T follicular helper cell (primary cell): ENCODE measurements at places on chromosomes 3 and 15.

DNA sequence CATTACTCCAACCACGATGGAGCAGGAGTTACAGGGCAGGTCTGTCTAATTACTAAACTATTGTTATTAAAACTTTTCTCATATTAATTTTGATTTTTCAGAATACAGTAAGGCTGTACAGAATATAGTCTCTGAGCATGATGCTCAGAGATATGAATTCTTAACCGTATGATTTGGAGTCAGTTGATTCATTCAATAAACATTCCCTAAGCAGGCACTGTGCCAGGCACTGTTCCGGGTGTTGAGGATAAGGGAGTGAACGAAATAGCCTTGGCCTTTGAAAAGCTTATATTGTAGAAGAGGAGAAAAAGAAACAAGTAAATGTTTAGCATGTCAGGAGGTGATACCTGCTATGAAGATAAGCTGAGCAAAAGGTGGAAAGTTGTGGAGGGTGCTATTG is 187.3 kb downstream of the KCNAB1 start:
- DNase-seq: no peak

GRCh38 chr3:55189359-55189801 is 261.5 kb upstream of the LRTM1 start:
- no peak for DNase-seq

DNA sequence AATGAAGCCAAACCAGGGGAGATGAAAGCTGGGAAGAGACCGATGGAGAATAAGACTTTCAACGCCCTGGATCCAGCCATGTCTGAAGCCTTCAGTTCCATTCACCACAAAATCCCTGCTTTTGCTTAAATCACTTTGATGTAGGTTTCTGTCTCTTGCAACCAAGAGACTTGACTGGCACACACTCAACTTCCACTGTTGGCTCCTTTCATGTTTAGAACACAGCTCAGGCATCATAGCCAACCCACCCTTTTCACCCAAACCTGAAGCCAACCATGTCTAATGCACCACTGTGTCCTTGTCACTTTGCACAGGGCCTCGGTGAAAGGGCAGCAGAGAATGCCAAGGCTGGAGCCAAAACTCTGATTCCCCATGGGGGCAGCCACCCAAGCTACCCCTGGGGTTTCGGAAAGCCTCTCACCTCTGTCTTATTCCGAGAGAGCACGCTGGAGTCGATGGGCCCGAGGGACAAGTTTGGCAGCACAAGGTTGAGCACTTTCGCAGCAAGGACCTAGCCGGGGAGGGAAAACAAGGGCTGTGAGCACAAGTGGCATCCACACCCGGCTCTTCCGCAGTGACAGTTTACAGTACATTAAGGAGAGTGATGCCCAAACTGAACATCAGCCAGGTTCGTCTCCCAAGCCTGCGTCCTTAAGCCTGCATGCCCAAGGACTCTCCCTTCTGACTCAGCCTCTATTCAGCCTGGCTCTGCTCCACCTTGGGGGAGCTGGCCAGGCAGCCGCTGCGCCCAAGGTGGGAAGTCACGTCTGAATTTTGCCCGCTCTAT is 37.6 kb downstream of the ABTB1 start:
- DNase-seq: no peak

GRCh38 chr15:57463360-57463759 is 87.1 kb downstream of the CGNL1 start:
- no peak for DNase-seq

- no peak for DNase-seq
Measured at GRCh38 chr3:71254281-71255057, 329.1 kb downstream of the FOXP1 start.

DNA sequence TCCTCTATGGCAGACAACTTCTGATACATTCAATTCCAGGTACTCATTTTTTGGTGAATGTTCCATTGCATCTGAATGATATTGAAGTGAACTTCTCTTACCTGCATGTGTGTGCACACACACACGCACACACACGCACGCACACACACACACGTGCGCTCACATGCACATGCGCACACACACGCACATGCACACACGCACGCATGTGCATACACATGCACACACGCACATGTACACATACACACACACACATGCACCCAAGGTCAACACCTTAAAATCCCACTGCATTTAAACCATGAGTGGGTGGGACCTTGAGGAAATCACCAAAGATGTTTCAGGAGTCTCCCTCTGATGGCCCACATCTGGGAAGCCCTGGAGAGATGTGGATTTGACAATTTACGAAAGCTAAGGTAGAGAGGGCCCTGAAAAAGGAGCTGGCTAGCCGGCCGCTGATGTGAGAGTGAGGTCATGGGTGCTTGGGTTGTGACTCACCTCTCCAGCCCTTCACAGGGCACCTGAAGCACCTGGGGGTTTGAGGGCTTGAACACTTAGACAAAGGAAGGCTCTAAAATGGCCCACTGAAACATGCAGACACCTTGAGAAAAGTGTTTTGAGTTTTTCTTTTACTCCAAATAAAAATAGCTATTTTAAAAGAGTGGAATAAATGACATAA is 269.1 kb upstream of the LRRFIP2 start:
- DNase-seq: no peak

GRCh38 chr3:167777356-167777755 is 41.8 kb downstream of the SERPINI1 start:
- DNase-seq: no peak

DNA sequence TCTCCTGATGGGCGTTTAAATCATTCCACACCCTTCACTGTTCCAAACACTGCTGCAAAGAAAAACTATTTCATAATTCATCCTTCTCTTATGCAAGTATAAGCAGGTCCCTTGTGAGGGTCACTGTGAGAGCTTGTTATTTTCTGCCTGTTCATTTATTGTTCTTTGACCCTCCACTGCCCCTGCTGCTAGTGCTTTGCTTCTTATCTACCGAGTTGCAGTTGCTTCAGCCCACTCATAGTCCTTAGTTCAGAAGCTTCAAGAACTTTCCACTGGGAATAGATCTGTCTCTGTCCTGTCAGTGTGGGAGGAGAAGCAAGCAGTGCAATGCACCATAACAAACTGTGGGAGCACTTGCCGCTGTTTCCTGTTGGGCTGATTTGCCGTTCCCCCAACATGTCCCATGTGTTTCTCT is 39.8 kb downstream of the RIOX2 start:
- no peak for DNase-seq

GRCh38 chr3:139808201-139808600 is 126.8 kb upstream of the CLSTN2 start:
- no peak for DNase-seq
